Lung microvascular endothelial cell (primary cell): ENCODE measurements at places on chromosomes 13 and 19.

GRCh38 chr19:13149628-13150186, 468 bp downstream of the STX10 start:
- peak; percentile 67 for DNase-seq

DNA sequence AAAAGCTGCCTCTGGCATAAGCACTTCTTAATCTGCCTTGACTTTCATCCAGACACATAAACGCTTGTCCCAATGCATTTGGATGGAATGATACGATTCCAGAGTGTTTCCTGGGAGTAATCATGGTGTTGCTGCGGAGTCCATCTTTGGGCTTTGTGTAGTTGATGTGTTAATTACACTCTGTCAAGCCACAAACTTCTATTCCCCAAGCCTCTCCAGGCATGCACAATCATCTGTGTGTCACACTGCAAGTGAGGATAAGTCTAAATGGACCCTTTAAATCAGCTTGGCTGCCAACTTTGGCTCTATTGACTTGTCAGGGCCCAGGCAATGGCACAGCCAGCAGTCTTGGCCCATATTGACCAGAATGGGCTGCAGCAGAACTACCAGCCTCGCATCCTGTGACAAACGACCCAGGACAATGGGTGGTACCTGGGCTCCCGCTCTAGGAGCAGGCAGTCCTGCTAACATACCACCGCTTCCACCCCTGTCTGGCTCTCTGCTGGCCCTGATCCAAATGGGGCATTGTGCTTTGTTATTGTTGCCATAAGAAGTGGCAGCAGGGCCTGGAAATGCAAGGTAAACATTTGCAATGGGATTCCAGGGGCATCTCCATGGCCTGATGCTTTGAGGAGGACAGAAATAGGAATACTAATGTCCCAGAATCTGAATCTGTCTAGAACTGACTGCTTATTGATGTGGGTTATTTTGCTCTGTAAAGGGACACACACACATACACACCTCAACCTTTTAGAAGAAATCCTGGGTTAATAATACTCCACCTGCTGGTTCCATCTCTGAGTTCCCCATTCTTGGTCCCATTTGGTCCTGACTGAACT, 127.2 kb downstream of the DNAJC15 start:
- DNase-seq: no peak

- DNase-seq: no peak
These were observed 74.9 kb upstream of the MTIF3 start for GRCh38 chr13:27524981-27525975.

- peak; percentile 5 for DNase-seq
These were observed 154.2 kb upstream of the KLF12 start for GRCh38 chr13:74288361-74288911.

DNA sequence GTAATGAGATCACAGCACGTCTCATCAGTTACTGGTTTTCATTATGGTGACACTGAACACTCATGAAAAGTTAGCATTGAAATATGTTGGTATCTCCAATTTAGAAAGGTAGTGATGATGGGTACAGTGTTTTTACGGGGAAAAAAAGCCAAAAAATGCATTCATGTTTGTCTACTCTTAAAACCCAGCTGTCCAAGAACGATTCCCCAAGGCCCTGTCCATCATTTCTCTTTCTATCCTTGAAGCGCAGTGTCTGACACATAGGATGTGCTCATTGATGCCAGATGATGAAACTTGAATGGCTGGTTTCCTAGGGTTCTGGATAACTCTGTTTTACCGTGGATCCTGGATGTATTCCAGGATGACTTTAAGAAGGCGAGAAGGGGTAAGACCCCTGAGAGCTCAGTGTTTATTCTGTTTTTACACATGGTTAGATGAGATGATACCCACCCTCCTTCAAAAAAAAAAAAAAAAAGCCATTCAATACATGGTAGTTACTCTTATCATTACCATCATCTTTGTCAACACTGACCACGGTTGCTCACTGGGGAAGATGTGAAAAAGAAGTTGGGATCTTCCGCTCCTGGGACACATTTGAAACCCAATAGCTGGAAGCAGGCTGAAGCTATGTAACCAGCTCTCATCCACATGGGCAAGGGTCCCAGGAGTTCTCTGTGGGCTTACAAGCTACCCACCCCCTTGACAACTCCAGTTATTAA, 22.5 kb downstream of the SERP2 start:
- no peak for DNase-seq

- peak; percentile 30 for DNase-seq
These were observed 234.3 kb downstream of the LMO7 start for GRCh38 chr13:75870397-75870903.

DNA sequence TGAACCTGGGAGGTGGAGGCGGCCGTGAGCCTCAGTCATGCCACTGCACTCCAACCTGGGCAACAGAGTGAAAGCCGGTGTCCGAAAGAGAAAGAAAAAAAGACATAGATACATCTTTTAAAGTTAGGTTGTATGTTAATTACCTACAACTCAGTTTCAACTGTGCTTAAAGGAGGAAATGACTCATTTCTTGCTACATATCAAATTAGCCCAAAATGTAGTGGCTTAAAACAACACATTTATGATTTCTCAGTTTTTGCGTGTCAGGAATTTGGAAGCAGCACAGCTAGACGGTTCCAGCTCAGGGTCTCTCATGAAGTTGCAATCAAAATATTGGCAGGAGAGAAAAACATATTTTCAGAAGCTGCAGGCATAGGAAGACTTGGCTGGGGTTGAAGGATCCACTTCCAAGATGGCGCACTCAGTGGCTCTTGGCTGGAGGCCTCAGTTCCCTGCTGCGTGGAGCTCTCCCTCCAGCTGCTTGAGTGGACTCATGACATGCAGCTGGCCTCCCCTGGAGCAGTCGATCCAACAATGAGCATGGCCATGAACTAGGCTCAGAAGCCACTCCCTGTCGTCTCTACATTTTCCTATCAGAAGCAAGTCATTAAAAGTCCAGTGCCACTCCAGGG, 7.1 kb downstream of the LDLR start:
- DNase-seq: peak; percentile 67

GRCh38 chr19:5933391-5934068, 19.5 kb downstream of the CAPS start:
- peak; percentile 37 for DNase-seq

DNA sequence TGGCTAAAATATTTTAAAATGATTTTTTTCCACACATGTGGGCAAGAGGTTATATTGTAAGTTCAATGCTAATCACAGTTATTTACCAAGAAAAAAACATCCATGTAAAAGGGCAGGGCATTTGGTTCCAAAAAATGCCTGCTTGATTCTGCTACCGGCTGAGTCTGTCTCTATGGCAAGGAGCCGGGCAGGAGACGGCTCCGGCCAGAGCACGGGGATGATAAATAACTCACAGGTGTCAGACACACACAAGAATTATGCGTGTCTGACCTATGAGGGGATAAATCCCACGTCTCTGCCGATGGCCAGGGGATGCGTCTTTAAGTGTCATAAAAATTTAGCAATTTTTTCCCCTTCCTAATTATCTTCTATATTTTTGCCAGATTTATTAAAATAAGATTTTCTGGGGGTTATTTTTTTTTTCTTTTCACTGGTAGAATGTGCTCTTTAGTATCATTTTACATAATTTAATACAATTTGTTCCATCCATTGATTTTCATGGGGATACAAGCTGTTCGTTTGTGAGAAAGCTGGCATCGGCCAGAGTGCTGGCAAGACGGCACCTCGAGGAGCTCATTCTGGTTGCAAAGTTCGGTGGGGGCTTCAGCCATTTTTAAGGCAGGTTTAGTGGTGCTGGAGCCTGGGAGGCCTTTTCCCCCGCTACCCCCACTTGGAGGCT, 253.9 kb downstream of the ZNF536 start:
- DNase-seq: no peak

- no peak for DNase-seq
These were observed 129.6 kb downstream of the DCLK1 start for GRCh38 chr13:36001561-36001960.

DNA sequence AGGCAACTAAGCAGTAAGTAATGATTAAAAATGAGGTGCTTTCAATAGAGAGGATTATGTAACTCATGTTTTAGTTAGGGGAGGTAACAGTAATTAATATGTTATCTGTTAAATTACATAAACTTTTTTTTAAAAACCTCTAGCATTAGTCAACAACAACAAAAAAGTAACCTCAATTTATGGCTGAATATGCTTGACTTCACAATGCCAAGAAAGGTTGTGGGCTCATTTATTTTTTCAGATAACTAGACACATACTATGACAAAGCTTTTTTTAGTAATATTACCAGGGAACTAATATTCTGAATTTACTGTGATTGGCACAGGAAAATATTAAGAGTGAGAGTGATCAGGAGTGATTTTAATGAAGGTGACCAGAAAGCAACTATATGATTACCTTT, 54.9 kb downstream of the KCNRG start:
- no peak for DNase-seq

- DNase-seq: no peak
These were observed 2.9 kb downstream of the URAD start for GRCh38 chr13:27985600-27985999.

DNA sequence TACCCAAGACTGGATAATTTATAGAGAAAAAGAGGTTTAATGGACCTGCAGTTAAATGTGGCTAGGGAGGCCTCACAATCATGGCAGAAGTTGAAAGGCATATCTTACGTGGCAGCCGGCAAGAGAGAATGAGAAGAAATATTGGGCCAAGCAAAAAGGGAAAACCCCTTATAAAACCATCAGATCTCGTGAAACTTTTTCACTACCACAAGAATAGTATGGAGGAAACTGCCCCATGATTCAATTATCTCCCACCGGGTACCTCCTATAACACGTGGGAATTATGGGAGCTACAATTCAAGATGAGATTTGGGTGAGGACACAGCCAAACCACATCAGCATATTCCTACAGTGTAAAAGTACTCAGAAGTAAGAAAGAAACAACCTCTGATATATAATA, 4.7 kb upstream of the KBTBD7 start:
- no peak for DNase-seq

DNA sequence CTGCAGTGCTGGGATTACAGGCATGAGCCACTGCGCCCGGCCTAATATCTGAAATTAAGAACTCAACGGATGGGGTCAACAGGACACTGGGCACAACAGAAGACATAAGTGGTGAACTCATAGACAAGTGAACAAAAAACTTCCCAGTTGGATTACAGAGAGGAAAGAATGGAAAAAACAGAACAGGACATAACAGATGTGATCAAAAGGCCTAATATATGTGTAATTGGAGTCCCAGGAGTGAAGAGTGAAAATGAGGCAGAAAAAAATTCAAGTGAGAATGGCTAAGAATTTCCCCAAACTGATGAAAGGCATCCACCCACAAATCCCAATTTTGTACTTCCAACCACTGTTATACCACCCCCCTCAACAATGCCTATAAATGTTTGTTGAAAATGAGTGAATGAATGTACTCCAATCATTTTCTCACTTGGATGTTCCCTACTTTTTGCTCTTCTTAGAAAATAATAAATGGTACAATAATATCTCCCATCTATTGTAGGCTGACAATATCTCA, 18.3 kb upstream of the ANGPTL8 start:
- no peak for DNase-seq

- DNase-seq: no peak
These were observed 27.1 kb downstream of the MEGF8 start for GRCh38 chr19:42352301-42353259.

- no peak for DNase-seq
These were observed 393.7 kb downstream of the GPC6 start for GRCh38 chr13:93620181-93620765.

GRCh38 chr13:49540552-49540951, 44.8 kb downstream of the PHF11 start:
- peak; percentile 86 for DNase-seq

- no peak for DNase-seq
These were observed 1972.2 kb downstream of the OLFM4 start for GRCh38 chr13:55000844-55001243.

DNA sequence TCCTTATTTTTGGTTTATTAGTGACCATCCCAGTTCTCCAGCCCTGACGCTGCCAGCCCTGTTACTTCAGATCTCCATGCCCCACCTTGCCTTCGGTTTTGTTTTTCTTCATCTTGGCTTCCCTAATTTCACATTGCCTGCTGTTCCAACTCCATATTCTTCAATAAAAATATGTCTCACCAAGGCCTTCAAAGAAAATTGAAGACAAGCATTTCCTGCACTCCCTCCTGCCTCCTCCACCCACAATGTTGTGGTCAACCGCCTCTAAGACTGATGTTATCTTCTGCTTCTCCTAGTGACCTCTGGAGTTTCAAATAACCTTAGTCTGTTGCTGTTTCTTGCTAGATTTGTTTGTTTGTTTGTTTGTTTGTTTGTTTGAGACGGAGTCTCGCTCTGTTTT, 14.6 kb downstream of the PLD3 start:
- DNase-seq: no peak

DNA sequence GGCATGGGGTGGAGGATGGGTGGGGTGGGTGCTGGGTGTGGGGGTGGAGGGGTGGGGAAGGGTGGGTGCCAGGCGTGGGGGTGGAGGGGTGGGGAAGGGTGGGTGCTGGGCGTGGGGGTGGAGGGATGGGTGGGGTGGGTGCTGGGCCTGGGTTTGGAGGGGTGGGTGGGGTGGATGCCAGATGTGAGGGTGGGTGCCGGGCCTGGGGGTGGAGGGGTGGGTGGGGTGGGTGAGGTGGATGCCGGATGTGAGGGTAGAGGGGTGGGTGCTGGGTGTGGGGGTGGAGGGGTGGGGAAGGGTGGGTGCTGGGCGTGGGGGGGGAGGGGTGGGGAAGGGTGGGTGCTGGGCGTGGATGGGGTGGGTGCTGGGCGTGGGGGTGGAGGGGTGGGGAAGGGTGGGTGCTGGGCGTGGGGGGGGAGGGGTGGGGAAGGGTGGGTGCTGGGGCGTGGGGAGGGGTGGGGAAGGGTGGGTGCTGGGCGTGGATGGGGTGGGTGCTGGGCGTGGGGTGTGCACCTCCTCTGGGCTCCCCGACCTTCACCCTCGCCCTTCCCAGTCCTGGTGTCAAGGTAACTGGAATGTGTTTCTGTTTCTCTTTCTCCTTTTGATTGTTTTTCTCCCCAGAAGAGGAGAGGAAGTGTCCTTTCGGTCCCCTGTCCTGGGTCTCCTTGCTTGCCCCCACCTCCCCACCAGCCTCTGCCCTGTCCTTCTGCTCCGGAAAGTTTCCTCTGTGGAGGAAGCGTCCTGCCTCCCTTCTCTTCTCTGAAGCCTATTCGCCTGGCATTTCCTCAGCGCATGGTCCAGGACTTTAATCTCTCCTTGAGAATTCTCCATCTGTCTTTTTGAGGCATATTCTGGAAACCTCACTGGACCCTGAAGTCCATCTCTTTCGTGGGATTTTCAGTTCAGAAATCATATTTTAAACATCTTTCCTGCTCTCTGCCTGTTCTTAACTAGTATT, 22.9 kb upstream of the CFAP97D2 start:
- DNase-seq: no peak

DNA sequence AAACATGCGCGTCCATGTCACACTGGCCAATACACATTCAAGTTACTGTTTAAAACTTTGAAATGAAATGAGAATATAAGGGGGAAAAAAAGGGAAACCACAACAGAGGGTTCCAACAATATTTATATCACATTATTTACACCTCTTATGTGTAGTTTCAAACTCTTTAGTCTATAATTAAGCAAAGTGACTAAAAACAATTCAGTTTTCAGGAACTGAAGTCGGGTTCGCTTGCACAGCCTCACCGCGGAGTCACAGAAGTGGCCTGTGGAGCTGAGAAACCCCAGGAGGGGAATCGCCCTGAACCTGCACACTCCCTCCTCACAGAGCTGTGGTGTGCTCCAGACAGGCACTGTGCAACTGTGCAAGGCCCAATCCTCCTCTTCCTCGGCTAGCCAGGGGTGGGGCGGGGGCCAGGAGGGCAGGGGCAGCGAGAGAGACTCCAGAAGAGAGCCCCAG, 75.9 kb downstream of the STK24 start:
- DNase-seq: no peak

- DNase-seq: no peak
These were observed 574.8 kb downstream of the MYO16 start for GRCh38 chr13:109204252-109204651.
